G401 (cell line): ENCODE measurements at places on chromosomes 12 and 14. TPM values are rescaled to one million over a fixed set of nuclear protein-coding genes. Genes with fewer than 3 reads are reported as not detected.
A peak's percentile ranks its signal among the peaks of the same experiment; 100 is the strongest.

DNA sequence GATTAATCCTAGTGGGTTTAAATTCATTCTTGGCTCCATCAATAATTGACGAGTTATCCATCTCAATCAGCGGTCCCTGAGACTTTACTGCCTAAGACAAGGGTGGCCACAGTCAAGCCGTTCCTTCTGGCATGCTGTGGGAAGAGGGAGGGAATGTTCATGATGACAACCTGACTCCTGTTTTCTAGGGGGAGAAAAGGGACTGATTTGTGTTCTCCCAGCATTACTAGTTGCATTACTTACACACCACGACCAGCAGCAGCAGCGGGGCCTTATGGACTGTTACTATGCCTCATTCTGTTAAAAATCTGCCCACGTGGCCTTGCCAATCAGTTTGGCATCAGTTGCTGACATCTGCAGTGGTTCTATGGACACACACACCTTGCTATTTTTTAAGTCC lies 29.9 kb downstream of the PLEKHG7 start:
- peak; percentile 26 for DNase-seq

GRCh38 chr14:52551696-52552062 lies 626 bp downstream of the TXNDC16 start:
- peak; percentile 79 for DNase-seq

DNA sequence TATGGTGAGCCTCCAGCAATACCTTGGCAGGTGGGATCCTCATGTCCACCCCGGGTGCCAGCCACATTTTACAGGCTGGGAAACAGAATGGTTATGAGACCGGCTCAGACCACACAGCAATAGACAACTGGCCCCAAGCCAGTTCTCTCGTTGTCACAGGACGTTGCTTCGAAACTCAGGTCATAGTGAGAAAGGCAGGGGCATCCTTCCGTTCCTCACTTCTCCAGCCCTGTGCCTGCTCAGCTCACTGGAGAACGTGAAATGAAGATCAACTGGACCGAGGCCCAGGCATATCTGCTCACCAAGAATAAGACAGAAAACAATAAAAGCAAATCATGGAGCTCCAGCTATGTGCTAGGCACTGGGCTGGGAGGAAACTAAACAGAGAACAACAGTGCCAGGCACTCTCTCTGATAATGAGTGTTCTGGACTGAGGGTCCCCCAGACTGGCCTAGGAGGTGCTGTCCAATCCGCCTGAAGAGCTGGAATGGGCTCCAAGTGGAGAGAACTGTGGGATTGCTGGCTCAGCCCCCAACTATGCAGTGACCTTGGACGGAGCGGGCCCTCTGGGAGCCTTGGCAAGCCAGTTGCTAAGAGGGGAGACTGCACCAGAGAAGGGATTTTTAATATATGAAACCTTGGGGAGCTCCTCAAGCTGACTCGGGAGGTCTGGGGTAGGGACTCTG lies 18.8 kb upstream of the FAIM2 start:
- DNase-seq: no peak

- DNase-seq: no peak
Observed at GRCh38 chr12:1591543-1591942, 2.8 kb downstream of the FBXL14 start.

DNA sequence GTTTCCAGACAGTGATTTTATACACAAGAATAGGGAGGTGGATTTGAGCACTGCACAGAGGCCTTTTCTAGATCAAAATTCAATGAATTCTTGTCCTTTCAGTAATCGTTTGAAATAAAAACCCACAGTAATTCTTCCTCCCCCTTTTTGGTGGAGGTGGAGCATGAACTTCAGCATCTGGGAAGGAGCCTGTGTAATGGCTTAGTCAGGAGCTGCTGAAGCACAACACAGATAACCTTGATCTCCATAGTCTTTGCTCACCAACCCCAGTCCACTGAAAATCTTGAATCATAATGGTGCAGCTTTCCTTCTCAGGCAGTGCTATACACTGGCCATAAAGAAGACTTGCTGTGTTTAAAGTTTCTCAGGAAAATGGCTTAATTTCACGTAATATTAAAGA lies 6.4 kb upstream of the TBPL2 start:
- no peak for DNase-seq

GRCh38 chr14:98908050-98908449 lies 363.9 kb downstream of the BCL11B start:
- no peak for DNase-seq

GRCh38 chr12:107776171-107776570 lies 1.7 kb downstream of the ASCL4 start:
- DNase-seq: no peak

DNA sequence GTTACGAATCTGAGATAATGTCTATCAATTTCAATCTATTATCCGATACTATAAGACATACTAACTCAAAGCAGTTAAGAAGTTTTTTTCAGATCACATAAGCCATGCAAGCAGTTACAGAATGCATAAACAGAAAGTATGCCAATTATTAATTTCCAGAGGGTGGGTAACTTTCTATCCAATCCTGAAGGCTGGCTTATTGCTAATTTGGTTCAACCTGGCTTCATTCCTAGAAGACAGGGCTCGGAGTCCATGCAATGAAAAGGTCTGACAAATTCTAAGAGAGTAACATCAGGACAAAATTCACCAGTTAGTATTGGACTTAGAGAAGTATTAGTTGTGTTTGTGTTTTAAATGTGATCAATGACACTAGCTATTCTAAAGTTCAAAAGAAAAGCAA lies 15.0 kb downstream of the FERMT2 start:
- no peak for DNase-seq

GRCh38 chr12:104598342-104599271 lies 141.9 kb downstream of the CHST11 start:
- no peak for DNase-seq

GRCh38 chr12:60148831-60149230 lies 553.0 kb downstream of the SLC16A7 start:
- no peak for DNase-seq

- DNase-seq: no peak
Observed at GRCh38 chr12:7555752-7556151, 52.2 kb upstream of the CD163 start.

Gene PNP
- 131 and 135 TPM in 2 replicates for total RNA-seq

Gene CD27
- not detected in 2 replicates for total RNA-seq

Gene KRT75
- total RNA-seq: 0.20 and 0.43 TPM in 2 replicates

Gene RNASE1
- total RNA-seq: 0.85 TPM in 1 of 2 replicates, not detected in the other

Gene ARHGAP5
- total RNA-seq: 27.1 and 43.6 TPM in 2 replicates

Gene AKAP3
- 0.58 and 2.6 TPM in 2 replicates for total RNA-seq

Gene COX14
- 59.1 and 93.0 TPM in 2 replicates for total RNA-seq
